Urinary bladder (tissue), 4 donors: ENCODE measurements at places on chromosomes 3 and 15. TPM values are rescaled to one million over a fixed set of nuclear protein-coding genes. Genes with fewer than 3 reads are reported as not detected.

DNA sequence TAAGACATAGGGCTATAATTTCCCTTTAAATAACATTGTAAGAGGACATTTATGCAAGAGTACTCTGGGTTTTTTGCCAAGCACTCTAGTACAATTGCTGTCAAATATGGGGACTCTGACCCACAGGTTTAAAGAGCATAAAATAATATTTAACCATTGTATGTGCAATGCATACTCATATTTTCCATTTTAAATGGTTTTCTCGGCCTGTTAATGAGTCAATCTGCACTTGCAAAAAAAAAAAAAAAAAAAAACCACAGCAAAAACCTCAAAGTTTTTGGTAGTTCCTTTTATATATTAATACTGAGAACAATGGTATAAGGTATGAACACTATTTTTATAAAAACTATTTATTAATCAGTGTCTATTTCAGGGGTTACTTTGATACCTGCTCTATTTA is 304.0 kb upstream of the CBLB start:
- no peak for DNase-seq

- no peak for DNase-seq
Measured at GRCh38 chr15:58748852-58749531, 515 bp downstream of the ADAM10 start.

GRCh38 chr3:118587037-118587741 is 447.5 kb downstream of the IGSF11 start:
- no peak for DNase-seq

GRCh38 chr15:91152896-91153581 is 53.0 kb downstream of the SV2B start:
- DNase-seq, result no peak

- DNase-seq, result no peak
Measured at GRCh38 chr15:36172955-36173354, 406.5 kb upstream of the CDIN1 start.

DNA sequence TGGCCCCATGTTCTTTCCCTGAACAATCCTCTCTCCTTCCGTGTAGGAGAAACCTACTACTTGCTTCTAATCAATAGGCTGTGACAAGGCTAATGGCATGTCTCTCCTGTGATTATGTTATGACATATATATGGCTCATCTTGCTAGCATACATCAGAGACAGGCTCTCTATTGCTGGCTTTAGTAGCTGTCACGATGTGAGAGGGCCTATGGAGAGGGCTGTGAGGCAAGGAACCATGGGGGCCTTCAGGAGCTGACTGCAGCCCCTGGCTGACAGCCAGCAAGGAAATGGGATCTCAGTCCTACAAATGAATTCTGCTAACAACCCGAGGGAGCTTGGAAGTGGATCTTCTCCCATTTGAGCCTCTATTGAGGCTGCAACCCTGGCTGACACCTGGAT is 96.3 kb downstream of the EOMES start:
- DNase-seq, result no peak

The CDCP1 gene
- total RNA-seq, result 2.9 TPM

The GPR62 gene
- not detected for total RNA-seq

The FRMD5 gene
- 2.9 TPM for total RNA-seq
